CD4-positive, alpha-beta T cell treated with Interleukin-2 at 100 ng/mL for 4 hours (primary cell): ENCODE measurements at places on chromosomes 3 and 15.

- no peak for DNase-seq
Measured at GRCh38 chr3:185552358-185552877, at the start of gene LIPH. Gene LIPH (minus strand): TSS chr3:185552588. CDS start chr3:185552471, 117 bp downstream.

DNA sequence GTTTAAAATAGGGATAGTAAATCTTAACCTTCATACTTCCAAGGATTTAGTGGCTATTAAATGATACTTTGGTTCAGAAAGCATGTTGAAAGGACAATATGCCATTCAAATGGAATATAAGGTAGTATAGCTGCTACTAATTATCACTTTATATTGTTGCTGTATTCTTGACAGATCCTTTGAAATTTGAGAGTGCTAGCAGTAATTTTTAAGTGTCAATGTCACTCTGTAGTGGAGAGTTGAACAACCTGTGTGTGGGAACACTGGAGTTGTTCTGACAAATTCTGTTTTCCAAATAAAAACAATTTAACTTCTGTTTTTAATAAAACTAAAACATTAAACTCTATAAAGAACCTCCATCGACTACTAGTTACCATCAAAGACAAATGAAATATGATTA, 565.7 kb downstream of the FGF12 start:
- DNase-seq: no peak

DNA sequence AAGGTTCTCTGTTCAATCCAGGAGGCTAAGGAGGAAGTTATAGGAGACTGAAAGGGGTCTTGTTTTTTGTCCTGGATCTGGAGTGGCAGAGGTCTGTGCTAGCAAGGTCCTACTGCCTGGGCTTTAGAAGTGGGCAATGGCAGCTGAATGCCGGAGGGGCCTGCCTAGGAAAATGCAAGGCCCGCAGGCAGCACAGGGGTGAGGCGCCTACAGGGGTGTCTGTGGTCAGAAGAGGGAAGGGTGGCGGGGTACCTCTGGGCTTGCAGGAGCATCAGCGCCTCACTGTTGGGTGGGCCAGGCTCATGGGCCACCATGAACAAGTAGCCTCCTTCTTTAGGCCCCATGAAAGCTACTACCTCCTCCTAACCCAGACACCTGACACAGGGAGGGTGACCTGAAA, 175.4 kb downstream of the PEX5L start:
- no peak for DNase-seq

DNA sequence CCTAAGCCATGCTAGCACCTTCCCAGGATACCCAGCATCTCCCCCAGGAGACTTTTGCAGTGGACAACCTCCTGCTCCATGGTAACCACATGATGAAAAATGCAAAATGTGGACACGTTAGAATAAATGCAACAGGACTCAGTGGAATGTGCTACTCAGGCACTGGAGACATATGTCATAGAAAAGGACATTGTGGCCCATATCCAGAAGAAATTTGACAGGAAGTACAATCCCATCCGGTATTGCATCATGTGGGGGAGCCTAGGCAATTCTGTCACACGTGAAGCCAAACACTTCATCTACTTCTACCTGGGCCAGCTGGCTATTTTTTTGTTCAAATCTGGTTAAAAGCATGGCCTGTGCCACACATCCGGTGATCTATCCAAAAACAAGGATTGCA, 227.2 kb upstream of the GPR149 start:
- no peak for DNase-seq

- peak; percentile 43 for DNase-seq
Measured at GRCh38 chr3:193040836-193041672, 123.4 kb upstream of the MB21D2 start.

DNA sequence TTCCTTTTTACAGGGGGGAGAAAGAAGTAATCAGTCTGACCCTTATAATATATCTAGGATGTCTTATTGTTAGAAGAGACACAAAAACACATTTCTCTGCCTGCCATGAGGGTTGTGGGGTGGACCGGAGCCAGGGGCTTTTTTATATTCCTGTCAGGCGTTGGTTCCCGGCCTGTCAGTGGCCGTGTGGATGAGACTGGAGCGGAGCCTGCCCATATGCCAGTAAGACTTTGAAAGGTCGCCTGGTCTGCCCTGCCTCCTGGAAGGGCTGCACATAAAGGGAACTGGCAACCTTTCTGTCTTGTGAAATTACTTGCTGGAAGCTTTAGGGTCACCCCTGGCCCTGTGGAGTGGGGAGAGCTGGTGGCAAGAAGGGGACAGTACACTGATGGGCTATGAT, 34.7 kb downstream of the MAP3K13 start:
- DNase-seq: no peak

DNA sequence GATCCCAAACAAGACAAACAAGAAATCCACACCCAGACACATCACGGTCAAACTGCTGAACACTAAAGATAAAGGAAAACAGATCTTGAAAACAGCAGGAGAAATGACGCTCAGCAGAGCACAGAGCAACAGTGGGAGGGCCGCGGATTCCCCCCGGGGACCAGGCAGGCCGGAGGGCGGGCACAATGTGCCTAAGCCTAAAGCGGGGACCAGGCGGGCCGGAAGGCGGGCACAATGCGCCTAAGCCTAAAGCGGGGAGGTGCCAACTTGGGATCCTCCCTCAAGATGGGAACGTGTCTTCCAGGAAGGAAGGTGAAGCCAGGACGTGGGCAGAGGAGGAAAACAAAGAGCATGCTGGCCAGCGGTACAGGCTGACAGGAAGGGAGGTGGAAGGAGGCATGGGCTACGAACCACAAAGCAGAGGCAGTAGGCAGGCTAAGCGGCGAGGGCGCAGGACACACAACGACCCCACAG, 31.1 kb downstream of the CYFIP1 start:
- DNase-seq: no peak

DNA sequence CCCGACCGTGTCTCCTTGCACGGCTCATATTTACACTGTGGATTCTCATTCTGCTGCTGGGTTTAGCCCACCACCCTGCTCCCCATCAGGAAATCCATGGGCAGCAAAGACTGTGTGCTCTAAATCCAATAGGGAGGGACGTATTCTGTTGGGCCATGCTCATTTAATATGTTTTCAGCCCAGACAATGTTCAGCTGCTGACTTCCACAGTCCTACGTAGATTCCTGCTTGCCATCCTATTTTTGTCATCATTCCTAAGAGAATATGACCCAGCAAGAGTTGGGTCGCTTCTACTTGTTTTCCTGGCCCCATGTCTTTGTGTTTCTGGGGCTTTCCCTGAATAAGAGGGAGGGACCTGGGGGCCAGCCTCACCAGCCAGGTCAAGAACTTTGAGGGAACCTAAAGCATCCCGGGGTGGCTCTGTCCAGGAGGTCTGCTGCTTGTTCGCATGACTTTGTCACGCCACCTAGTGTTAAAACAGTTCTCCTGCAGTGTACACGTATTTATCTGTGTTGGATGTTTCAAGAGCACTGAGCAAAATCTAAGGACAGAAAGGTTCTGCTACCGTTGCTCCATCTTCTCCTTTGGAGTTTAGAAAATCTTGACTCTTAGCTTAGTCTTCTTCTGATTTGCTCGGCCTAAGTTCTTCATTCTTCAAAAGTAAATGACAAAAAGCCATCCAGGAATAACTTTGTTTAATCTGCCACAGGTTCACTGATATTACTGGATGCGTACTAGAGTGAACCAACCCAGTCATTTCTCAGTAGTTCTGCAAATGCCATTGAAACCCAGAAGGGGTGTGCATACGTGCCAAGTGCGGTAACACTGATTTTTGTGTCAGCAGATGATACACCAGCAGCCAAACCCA, 79.8 kb upstream of the NR2E3 start:
- peak; percentile 23 for DNase-seq

DNA sequence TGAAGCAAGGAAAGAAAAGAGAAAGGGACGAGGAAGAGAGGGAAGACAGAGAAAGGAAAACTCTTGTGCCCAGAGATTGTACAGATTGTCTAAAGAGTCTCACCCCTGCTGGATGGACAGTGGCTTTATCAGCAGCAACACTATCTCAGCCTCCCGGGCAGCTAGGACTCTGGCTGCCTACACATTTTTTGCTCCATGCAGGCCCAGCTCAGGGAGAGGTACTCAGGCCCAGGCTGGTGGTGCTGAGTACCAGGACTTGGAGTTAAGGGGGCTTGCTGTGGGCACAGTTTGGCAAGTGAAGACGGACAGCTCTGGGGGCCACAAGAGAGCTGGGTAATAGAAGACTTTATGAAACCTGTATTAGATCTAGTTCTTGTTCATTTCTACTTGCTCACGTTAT, 19.1 kb upstream of the RHCG start:
- no peak for DNase-seq

GRCh38 chr15:75352186-75353080, 5.6 kb downstream of the NEIL1 start:
- DNase-seq: no peak

- DNase-seq: no peak
Measured at GRCh38 chr15:57517030-57517671, 74.6 kb upstream of the MYZAP start.

- DNase-seq: no peak
Measured at GRCh38 chr15:47041301-47041700, 676.0 kb upstream of the SEMA6D start.

DNA sequence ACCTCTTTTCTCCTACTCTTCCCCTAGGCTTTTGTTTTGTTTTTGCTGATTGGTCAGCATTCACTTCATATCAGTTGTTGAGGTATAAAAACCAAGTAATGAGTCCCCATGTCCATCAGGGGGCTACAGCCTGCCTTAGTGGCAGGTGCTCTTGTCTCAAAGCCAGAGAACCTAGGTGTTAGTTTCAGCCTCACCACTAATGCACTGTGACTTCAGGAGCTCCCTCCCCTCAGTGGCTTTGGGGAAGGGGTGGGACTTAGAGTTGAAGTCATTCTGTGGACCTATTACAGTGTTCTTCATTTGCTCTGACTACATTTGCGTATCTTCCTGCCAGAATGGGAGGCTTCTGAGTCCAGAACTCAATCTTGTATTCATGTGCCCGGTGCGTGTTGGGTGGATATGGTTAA, 41.6 kb downstream of the NR2C2 start:
- DNase-seq: peak; percentile 3

DNA sequence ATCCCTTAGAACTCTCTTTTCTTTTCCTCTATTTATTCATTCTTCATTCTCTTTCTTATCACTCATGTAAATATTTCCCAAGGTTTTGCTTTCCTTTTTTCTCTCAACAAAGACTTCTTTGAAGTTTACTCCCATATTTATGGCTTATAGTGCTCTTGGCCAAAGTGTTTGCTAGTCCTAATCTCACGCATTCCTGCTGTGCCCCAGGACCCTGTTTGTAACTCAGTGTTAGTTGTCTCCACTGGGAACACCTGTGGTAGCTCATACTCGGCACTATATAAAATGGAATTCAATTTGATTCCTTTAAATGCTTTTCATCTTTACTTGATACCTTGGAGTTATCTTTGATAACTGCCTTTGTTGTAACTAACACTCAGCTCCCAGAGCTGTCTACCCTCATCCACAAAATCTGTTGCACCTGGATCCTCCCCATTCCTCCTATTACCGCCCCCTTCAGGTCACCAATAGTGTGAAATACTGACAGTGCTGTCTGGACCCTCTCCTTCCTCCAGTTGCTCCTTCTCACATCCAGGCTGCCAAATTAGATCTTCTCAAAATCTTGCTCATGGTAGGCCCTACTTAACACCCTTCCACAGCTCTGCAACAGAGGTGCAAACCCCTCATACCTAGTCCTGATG, 76.8 kb downstream of the TIGIT start:
- DNase-seq: no peak

DNA sequence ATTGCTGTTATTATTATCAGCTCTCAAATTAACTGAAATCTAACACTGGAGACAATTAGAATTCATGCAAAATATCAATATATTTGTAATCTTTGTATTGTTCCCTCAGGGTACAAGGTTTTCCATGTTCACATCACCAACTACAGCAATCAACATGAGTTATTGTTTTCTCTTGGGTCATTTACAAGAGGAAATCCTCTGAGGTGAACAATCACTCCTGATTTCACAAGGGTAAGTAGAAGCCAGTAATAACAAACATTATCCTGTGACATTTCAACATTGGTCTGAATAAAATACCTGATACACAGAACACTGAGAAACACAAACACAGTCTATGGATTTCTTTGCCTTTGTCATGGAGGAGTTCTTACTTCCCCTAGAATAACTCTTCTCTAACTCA, 174.0 kb downstream of the SUCNR1 start:
- DNase-seq: no peak

- no peak for DNase-seq
Measured at GRCh38 chr15:45829336-45830153, 194.7 kb downstream of the SQOR start.
